Peyer's patch (tissue), 4 donors: ENCODE measurements at places on chromosomes 1 and 21.

GRCh38 chr1:237873487-237874211 is 17.1 kb downstream of the ZP4 start:
- no peak for DNase-seq

- no peak for DNase-seq
Measured at GRCh38 chr1:238811211-238811879, 575.0 kb upstream of the CHRM3 start.

DNA sequence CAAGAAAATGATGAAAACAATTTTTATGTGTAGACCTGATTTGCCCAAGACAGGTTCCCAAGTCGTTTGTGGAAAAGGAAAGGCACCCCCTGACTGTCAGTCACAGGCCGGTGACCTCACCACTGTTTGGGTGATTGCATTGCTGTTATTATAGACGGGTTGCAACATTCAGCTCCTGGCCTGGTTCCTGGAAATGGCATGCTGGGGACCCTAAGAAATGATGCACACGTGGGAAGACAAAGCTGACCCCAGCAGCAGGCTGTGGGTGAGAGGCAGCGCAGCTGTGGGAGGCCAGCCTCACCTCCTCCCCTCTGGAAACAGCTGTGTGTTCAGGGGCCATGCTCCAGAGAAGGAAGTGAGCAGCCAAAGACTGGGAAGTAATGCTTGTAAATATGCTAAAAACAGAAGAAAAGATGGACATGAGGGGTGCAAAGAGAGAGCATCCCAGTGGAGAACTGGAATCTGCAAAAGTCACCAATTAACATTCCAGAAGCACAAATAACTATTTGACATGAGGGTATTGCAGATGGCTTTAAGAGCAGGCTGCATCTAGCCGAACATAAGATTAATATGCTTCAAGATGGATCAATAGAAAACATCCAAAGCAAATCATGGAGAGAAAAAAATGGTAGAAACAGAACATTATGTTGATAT is 23.4 kb upstream of the ABCG1 start:
- no peak for DNase-seq

- no peak for DNase-seq
Measured at GRCh38 chr1:233105225-233105624, 154.8 kb downstream of the NTPCR start.

DNA sequence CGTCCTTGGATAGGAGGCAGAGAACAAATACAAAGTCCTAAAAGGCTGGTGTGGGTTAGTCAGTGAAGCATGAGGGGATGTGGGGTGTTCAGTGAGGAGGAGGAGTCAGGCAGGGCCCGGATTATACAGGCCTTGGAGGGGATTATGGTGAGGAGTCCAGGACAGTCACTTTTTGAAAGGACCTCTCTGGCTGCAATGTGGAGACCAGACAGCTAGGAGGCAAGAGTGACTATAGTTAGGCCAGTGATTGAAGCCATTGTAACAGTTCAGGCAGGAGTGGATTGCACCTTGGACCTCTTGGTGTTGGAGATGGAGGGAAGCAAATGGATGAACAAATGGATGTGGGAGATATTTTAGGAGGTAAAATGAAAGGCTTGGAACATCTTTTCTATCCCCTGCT is 115.8 kb downstream of the C1orf94 start:
- no peak for DNase-seq

DNA sequence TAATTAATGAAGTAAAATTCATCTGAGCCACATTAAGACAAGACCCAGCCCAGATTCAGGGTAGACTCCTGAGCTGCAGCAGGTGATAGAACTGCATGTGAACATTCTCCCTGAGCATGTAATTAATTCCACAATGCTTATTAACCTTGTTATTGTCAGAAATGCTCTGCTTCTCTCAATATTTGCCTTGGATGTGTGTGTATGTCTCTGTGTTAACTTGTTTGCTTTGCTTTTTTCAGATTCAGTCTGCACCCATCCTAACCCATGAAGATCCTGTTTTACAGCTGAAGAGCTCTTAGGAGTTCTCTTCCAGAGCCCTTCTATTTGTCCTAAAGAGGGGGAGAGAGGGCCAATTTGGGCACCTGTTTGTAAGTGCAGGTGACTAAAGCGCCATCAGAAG is 143.2 kb upstream of the BMP8A start:
- no peak for DNase-seq

DNA sequence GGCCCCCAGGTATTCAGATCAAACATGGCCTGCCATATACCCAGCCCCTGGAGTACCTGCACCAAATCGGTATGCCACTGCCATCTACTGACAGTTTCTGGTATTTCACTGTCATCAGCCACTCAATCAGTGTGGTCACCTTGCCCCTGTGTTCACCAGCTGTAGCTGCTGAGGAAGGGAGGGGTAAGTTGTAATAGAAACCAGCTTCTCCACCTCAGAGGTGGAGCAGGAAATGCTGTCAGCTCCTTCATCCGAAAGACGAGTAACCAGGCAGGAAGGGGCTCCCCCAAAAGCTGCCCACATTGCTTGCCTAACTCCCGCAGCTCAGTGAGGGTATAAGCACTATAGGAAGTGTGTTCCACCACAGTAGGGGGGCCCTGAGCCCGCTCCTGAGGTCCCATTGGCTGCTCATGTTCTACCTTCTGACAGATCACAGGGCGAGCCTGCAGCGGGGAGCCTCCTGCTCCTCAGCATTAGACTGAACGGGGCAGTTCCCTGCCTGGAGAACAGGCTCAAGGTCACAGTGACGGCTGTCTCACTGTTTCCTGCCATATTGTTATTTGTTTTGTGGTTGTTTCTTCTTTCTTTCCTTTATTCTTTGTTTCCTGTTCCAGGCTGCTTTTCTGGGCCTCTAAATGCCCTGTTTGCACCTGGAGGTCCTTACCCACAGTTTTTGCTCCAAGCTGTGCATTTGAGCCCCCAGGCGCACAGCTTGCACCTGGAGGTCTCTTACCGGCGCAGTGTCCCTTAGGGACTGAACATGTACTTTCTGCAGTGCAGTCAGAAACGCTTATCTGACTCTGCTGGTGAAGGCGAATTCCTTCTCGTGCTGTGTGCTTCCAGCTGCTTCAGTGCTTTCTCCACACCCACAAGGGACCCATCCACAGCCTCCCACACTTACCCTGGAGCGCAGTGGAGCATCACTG is 1638.3 kb downstream of the MRPL39 start:
- DNase-seq = no peak

- no peak for DNase-seq
Measured at GRCh38 chr21:33401630-33401992, 1.6 kb upstream of the IFNGR2 start.
